ENCODE measurements at places on chromosomes 7 and 10. TPM values are rescaled to one million over a fixed set of nuclear protein-coding genes. Genes with fewer than 3 reads are reported as not detected.

The STOX1 gene
- 3.7 TPM for total RNA-seq

The CYP3A4 gene
- not detected for total RNA-seq

The SLC29A3 gene
- total RNA-seq = 1.0 TPM

The CALHM3 gene
- total RNA-seq = not detected

The GALNT17 gene
- total RNA-seq = 24.5 TPM

The ZNF425 gene
- total RNA-seq = 5.2 TPM

The THNSL1 gene
- total RNA-seq = 6.8 TPM

The OR2A12 gene
- not detected for total RNA-seq

The CPA5 gene
- total RNA-seq = not detected

The KNDC1 gene
- 0.52 TPM for total RNA-seq

The EBLN1 gene
- total RNA-seq = under 0.01 TPM

The NACAD gene
- 1.0 TPM for total RNA-seq

The C7orf25 gene
- 2.1 TPM for total RNA-seq

The AKR1E2 gene
- 46.4 TPM for total RNA-seq

The ARHGAP22 gene
- total RNA-seq = 1.0 TPM

The SFTPD gene
- not detected for total RNA-seq

The PNLIPRP1 gene
- total RNA-seq = not detected

The TRIM73 gene
- total RNA-seq = 2.6 TPM

The ZNF789 gene
- total RNA-seq = 13.6 TPM

The FEZF1 gene
- total RNA-seq = not detected

The KEL gene
- 3.1 TPM for total RNA-seq

The H2BK1 gene
- total RNA-seq = not detected

The MRLN gene
- 156 TPM for total RNA-seq

The PPP1R17 gene
- total RNA-seq = not detected

The TAS2R5 gene
- total RNA-seq = 0.52 TPM

The DNAAF5 gene
- total RNA-seq = 13.0 TPM

The TMEM176A gene
- 11.0 TPM for total RNA-seq

The RASA4B gene
- total RNA-seq = 2.6 TPM

The CYP3A7 gene
- total RNA-seq = 0.52 TPM

The VAX1 gene
- total RNA-seq = not detected

The DNAH11 gene
- under 0.01 TPM for total RNA-seq

The HOXA13 gene
- 0.52 TPM for total RNA-seq

The INPP5A gene
- 50.6 TPM for total RNA-seq

The ACTL6B gene
- not detected for total RNA-seq

The HSPA12A gene
- 8.4 TPM for total RNA-seq

The CCNJ gene
- total RNA-seq = 5.2 TPM
